ENCODE measurements at places on chromosomes 6 and 20.
A peak's percentile ranks its signal among the peaks of the same experiment; 100 is the strongest.

DNA sequence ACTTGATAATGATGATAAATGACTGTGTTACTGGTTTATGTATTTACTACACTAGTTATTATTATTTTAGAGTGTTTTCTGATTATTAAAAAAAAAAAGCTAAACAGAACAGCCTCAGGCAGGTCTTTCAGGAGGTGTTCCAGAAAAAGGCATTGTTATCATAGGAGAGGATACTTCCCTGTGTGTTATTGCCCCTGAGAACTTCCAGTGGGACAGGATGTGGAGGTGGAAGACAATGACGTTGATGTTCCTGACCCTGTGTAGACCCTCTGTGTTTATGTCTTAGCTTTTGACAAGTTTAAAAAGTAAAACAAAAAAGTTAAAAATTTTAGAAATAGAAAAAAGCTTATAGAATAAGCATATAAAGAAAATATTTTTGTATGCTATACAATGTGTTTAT lies 49.1 kb downstream of the NCOA7 start:
- DNase-seq, result no peak

DNA sequence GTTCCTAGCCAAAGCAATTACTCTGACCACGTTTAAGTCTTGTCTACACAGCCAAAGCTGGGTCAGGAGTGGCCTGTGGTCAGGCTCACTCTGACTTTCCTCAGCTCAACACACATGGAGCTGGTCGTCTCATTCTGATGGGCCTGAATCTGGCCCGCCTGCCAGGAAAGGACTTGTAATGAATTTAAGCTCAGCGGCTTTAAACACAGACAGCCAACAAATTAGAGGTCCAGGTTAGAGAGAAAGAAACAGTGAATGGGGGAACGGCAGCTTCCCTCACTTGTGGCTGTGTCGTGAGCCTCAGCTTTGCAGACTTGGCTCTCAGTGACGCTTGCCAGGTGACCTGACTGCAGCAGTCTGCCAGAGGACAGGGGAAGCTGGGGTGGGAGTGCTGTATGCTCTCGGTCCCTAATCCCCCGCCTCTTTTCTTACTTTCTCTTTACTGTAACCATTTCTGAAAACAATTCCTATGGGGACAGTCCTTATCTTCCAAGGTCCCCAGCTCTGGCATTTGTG lies 121.9 kb upstream of the AGPAT4 start:
- DNase-seq, result no peak

- DNase-seq, result no peak
These were observed 62.4 kb downstream of the DST start for GRCh38 chr6:56580271-56580670.

- no peak for DNase-seq
These were observed 502.1 kb downstream of the PKHD1 start for GRCh38 chr6:51585264-51585663.

DNA sequence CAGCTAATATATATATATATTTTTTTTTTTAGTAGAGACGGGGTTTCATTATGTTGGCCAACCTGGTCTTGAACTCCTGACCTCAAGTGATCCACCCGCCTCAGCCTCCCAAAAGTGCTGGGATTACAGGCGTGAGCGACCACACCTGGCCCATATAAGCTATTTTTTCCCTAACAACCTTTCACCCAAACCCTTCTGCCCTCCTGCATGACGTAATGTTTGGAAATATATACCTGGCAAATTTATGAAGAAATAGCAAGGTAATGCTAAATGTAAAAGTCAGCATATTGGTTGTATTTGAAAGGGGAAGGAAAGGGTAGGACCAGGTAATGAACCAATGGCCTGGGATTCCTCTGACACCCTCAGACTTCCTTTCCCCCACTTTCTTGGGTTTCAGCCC lies 325.5 kb upstream of the ARID1B start:
- DNase-seq, result no peak

DNA sequence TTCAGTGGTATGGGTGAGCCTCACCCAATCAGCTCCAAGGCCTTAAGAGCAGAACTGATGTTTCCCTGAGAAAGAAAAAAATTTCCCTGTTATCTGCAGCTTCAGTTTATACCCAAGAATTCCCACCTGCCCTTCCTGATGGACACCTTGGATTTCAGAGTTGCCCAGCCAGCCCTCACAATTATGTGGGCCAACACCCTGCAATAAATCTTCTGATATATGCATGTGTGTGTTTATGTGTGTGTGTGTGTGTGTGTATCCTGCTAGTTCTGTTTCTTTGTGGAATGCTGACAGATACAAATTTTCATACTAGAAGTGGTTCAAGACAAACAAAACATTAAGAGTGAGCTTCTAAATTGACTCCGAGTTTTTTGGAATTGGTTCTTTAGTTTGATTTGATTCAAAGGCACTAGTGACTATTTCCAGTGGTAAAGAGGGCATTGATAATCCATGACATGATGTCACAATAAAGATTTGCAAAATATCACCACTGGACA lies 246.6 kb upstream of the BTBD3 start:
- no peak for DNase-seq

DNA sequence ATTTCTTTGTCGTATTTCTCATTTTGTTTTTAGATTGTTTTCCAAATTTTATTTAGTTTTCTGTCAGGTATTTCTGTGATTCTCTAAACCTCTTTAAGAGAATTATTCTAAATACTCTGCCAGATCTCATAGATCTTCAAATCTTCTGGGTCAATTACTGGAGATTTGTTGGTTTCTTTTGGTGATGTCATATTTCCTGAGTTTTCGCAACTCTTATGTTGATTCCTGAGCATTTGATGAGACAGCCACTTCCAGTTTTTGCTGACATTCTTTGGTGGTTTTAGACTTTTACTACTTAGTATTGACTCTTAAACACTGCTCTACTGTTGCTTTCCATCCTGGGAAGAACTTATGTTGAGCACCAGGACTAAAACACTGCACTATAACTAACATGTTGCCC lies 21.9 kb downstream of the ADGB start:
- no peak for DNase-seq

- DNase-seq, result no peak
These were observed 21.5 kb upstream of the HLA-C start for GRCh38 chr6:31293343-31293742.

DNA sequence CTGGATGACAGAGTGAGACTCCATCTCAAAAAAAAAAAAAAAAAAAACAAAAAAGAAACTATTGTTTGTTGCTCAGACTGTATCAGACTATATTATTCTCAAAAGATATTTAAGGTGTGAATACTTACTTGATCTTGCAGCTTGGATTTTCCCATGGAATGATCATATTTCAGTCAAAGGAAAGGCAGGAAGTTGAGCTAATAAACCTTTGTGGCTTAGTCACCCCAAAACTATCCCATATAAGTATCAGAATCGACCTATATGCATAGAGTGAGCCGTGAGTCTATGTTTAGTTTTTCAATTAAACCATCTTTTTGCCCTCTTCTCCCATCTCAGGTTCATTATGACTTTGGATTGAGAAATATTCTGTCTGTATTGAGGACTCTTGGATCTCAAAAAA lies 152.6 kb downstream of the DNAH8 start:
- DNase-seq, result no peak

DNA sequence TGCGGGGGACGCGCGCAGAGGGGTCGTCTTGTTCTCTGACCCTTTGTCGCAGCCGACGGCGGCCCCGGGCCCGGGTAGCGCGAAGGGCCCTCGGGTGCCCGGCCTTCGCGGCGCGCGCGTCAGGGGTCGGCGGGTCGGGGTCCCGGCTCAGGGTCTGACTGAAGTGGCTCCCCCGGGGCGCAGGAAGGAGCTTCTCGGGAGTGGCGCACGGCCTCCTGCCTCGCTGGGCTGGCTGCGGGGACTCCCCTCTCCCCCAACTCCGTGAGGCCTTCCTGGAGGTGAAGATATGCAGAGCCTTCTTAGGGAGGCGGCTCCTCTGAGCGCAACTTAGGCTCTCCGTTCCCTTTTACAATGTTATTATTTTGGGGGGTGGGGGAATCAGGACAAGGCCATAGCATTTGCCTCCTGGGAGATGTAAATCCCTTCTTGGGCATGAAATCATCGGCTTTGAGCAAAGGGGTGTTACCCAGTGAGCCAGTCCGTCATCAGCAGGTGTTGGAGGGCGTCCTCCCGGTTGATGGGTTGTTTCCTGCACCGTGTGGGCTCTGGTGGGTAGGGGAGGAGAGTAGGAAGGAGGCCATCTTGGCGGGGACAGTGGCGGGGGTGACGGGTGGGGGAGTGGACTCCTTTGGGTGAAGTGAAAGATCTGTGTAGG lies 523 bp downstream of the CDS2 start:
- DNase-seq, result peak; percentile 92

DNA sequence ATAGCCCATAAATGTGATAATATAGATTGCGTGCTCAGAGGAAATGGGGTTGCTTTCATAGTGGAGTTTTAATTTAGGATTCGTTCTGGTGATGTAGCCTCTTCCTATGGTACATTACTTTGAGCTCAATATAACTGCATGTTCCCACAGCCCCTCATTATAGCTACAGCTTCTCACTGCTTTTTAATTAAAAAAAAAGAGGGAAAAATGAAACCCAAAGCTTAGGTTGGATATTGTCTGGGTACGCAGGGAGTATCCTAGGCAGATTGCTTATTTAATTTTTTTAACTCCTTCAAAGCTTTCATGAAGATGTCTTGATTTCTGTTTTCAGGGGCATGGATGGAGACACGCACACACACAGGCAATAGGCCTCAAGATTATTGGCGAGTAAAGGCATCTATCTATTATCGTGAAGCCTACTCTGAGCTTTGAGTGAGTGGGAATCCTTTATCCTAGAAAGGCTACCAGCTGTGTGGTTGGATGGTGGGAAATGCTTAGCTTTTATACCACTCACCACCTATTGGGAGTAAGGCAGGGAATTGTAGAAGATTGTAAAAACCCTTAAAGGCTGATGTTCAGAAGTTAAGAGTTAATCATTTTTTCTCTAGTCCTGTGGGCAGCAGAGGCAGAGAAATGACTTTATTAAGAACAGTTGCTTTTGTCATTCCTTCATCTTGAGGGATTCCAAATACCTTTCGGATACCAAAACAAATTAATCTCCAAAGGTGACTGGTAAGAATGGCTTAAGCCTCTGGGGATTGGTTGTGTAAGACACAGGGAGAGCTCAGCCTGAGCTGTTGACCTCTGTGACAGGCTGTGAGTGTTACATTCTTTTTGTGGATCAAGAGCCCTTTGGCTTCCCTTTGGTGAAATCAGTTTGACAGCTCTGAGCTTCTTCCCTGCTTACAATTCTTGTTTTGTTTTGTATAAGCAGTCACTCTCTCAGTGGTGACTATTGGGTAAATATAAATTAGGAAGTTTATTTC lies 33.4 kb downstream of the CTNNBL1 start:
- no peak for DNase-seq
